ENCODE measurements at places on chromosomes 4 and X. TPM values are rescaled to one million over a fixed set of nuclear protein-coding genes. Genes with fewer than 3 reads are reported as not detected.
A peak's percentile ranks its signal among the peaks of the same experiment; 100 is the strongest.

DNA sequence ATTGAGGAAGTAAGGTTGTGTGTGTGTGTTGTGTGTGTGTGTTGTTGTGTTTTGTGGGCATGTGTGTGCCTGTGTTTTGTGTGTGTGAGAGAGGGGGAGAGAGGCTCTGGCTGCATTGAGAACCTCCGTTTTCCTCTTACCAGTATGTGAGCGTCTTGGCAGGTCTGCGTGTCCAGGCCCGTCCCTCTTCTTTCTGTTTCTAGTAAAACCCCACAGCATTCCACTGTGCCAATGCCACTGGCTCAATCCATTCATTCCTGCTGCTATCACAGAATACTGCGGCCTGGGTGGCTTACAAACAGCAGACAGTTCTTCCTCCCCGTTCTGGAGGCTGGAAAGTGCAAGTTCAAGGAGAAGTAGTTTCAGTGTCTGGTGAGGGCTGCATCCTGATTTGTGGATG is 15.5 kb upstream of the HTRA3 start:
- DNase-seq = no peak

GRCh38 chrX:11764602-11765067 is 6.6 kb downstream of the MSL3 start:
- DNase-seq = no peak

DNA sequence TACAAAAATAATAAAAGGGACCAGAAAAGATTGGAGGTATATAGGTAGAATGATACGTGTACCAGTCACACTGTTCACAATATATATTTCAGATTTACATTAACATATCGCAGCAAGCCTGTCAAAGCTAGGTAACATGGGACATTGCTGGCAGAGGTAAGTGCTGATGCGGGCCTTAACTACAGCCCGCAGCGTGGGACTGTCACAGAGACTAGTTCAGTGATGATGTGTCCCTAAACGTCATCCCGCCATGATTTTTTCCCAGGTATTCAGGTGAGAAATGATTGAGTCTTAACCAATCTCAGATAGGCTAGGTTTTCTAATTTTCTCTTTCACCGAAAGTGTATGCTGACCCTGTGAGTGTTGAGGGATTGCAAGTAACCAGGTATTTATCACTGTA is 7.8 kb upstream of the ATXN3L start:
- DNase-seq = no peak

- peak; percentile 86 for DNase-seq
These were observed 13.3 kb downstream of the MGARP start for GRCh38 chr4:139266583-139267257.

The CETN2 gene
- total RNA-seq = 25.1 TPM

Data from Right ventricle myocardium inferior (tissue), 1 donor.